ENCODE measurements at places on chromosomes 13 and 19. TPM values are rescaled to one million over a fixed set of nuclear protein-coding genes. Genes with fewer than 3 reads are reported as not detected.

The ZNF730 gene
- not detected for total RNA-seq

The ATP12A gene
- total RNA-seq: not detected

The KLK7 gene
- not detected for total RNA-seq

The KMT5C gene
- total RNA-seq: 8.2 TPM

The TTC9B gene
- 0.33 TPM for total RNA-seq

The NANOS3 gene
- 1.3 TPM for total RNA-seq

The ZNF230 gene
- 3.9 TPM for total RNA-seq

The CEACAM7 gene
- total RNA-seq: not detected
